ENCODE measurements at places on chromosomes 5 and 9.
A peak's percentile ranks its signal among the peaks of the same experiment; 100 is the strongest.

GRCh38 chr9:7554699-7555098, 244.9 kb downstream of the DMAC1 start:
- DNase-seq = no peak

DNA sequence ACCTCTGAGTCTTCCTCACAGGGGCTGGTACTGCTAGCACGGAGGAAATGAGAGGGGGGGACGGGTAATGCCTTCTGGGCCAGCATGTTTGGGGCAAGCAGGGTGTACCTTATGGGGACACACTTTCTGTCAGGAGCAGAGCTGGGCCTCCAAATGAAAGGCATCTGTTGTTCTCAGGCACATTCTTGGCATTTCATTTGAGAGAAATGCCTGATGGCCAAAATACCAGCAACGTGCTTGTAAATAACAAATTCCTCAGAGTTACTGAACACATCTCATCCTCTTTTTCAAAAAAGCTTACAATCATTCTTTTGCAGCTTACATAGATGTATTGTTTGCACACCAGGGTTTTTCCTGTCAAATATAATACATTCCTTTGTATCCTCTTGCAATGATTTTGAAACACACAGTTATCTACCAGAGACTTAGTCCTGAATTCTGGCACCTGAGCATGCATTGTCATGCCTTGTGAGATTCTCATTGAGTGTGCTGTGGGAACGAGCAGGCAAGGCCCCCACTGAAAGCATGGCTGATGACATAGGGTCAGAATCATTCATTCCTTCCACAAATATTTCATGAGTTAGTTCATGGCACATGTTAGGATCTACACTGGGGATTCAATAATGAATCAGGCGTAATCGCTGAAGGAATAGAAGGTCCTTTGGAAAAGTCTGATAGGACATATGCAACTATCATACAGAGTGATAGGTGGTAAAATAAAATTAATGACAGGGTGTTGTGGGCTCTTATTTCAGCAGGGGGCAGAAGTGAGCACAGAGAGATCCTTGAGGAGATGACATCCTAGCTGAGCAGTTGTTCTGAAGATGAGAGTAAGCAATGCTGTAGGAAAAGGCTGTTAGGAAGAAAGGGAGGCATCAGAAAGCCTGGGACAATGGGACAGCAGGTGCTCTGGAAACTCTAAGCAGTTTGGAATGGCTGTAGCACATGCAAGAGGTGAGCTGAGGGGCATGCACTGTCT, 260.9 kb upstream of the TUT7 start:
- DNase-seq = peak; percentile 39

GRCh38 chr9:13427587-13427986, 148.1 kb upstream of the MPDZ start:
- DNase-seq = peak; percentile 72

- DNase-seq = no peak
Observed at GRCh38 chr5:139082813-139083498, 115.2 kb downstream of the SIL1 start.

GRCh38 chr5:110686270-110686669, 40.2 kb downstream of the TMEM232 start:
- no peak for DNase-seq

DNA sequence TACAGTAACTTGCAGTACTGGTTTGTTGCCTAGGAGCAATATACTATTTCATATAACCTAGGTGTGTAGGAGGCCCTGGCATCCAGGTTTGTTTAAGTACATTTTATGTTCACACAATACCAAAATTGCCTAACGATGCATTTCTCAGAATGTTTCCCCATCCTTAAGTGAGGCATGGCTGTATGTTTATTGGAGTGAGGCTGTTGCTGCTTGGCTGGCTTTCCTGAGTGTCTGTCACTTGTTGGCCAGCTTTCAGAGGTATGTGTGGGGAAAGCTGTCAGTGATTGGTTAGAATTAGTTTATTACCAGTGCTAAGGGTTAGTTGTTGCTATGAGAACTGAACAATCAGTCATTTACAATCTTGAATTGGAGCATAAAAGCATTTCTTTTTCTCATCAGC, 154.1 kb upstream of the CDH12 start:
- no peak for DNase-seq

- no peak for DNase-seq
Observed at GRCh38 chr5:9722601-9723180, 92.5 kb upstream of the TAS2R1 start.

- DNase-seq = no peak
Observed at GRCh38 chr5:141771562-141771961, 89.5 kb upstream of the ARAP3 start.

DNA sequence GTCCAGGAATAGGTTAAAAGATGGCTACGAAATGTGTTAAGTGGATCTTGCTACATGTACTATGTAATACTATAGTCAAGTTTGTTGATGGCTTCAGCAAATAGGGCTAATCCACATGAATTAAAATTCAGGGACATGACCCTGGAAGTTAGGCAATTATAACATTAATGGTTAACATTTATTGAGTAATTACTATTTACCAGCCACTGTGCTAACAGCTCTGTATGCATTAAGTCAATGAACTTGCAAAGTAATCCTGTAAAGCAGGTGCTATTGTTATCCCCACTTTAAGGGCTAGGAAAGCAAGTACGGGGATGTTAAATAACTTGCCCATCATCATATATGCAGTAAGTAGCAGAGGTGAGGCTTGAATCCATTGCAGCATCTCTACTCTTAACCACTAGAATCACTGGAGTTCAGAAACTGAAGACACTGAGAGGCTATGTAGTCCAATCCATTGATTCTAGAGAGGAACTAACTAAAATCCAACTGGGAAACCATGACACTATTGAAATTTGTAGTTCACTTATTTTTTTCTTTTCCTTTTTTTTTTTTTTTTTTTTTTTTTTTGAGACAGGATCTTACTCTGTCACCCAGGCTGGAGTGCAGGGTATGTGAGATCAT, 77.5 kb upstream of the SPINK5 start:
- no peak for DNase-seq

GRCh38 chr9:92627651-92628050, 42.3 kb downstream of the IPPK start:
- DNase-seq = no peak

- no peak for DNase-seq
Observed at GRCh38 chr5:114237766-114238165, 124.1 kb upstream of the KCNN2 start.

DNA sequence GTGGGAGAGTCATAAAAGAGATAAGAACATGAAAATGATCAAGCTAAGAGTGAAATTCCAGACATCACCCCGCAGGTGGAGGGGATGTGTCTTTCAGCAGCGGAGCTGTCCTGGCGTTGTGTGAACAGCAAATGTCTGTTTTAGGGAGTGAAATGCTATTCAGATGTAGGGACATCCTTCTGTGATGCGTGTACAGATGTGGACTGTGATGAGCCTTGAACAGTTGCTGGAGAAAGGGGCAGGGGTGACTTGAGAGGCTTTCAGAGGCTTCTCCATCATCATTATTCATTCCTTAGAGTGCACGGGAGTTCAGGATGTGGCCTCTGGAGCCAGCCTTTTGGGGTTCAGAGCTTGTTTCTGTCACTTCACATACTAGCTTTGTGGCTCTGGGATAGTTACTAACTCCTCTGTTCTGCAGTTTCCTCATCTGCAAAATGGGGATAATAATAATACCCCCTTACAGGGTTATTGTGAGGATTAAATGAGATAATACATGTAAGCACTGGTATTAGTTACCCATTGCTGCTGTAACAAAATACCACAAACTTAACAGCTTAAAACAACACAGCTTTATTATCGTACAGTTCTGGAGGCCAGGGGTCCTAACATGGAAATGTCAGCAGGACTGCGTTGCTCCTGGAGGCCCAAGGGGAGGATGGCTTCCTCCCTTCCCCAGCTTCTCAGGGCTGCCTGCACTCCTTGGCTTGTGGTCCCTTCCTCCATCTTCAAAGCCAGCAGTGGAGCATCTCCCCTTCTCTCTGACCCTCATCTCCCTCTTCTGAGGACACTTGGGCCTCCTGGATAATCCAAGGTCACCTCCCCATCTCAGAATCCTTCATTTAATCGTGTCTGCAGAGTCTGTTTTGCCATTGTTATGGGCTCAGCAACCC, 9.4 kb downstream of the TRAF1 start:
- DNase-seq = no peak

- DNase-seq = peak; percentile 29
Observed at GRCh38 chr9:117411547-117411946, 3.3 kb downstream of the ASTN2 start.

- no peak for DNase-seq
Observed at GRCh38 chr9:133264235-133264764, 10.7 kb downstream of the ABO start.

DNA sequence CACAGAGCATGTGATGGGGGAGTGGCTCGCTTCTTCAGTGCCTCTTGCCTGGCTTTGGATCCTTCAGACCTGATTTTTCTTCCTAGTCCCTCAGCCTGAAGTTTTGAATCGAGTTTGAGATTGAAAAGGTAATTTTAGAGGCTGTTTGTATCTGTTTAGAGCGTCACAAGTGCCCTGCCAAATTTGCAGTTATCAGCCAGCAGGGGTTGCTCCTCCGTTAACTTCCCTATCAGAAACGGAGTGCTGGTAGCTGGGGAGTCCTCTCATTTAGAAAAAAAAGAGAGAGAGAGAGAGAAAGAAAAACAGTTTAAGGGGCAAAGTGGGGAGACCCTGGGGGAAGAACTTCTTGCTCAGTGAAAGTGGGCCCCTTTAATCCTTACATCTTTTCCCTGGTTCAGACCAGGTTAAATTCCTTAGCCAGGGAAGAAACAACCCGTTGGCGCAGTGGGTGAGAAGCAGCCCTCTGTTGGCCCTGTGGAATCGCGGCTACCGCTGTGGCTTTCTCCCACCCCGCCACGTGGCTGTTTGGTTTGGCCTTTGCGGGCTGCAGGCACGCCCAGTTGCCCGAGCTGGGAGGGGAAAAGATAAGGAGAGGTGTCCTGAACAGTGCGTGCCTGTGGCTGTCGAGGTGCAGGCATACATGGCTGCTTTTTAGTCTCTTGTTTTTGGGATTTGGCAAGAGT, 576.7 kb upstream of the ACO1 start:
- DNase-seq = no peak

- DNase-seq = no peak
Observed at GRCh38 chr5:23825196-23825595, 317.8 kb downstream of the PRDM9 start.

GRCh38 chr5:119322312-119322947, 33.4 kb upstream of the TNFAIP8 start:
- no peak for DNase-seq

DNA sequence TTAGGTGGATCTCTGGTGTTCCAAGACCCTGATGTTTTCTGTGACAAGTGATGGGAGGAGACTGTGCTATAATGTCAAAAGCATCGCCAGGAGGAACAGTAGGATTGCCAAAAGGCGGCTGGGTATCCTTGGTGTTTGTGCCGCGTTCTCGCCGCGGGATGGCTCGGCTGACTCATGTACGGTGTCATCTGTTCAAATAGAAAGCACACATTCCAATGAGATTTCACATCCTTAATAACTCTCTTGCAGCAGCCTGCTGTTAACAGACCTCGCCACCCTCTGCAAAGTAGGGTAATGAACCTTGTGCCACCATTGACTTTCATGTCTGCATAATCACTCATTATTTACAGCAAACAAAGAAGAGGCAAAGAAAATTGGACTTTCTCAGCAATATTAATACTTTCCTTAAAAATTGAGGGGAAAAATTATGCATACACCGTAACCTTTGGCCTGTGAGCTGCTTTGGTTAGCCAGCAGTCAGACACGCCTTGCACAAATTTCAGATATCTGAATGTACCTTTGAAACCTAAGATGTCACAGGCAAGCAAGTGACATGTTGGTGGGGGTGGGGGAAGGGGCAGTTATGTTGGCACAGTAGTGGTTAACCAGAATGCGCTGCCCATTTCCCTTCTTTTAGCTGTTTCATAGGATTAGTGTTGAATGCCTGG, 289.4 kb downstream of the EFNA5 start:
- DNase-seq = no peak

- no peak for DNase-seq
Observed at GRCh38 chr5:75753182-75753581, 35.9 kb upstream of the POC5 start.

DNA sequence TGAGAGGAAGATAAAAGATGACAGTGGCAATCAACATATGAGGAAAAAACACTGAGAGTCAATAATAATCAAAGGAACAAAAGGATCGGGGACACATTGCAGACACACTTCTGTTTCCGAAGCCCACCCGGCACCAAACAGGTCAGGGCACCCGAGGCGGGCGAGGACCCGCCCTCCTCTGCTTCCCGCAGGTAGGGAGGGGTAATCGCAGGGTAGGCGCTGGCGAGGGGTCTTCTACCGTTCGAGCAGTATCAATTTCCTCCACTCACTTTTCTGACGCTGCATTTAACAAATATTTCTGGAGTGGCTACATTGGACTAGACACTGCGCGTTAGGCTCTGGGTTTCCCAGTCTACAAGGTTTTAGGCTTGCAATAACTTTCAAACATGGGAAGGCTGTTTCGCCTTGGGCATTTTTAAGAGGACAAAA, 1.3 kb downstream of the TXN start:
- DNase-seq = peak; percentile 43

DNA sequence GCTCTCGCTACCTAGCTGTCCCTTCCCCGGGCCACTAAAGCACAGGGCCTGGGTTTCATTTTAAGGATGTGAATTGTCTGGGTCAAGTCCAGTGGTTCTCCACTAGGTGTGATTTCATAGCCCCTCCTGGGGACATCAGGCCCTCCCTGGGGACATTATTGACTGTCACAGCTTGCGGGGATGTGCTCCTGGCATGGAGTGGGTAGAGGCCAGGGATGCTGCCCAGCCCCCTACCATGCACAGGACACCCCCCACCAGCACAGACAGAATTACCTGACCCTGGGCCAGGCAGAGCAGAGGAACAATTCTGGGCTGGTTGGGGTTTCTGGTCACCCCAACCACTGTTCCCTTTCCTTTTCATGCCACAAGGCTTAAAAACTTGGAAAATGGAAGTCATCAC, 4.1 kb downstream of the FAM78A start:
- DNase-seq = no peak

GRCh38 chr9:35928591-35929452, 19.5 kb downstream of the SPAAR start:
- no peak for DNase-seq

DNA sequence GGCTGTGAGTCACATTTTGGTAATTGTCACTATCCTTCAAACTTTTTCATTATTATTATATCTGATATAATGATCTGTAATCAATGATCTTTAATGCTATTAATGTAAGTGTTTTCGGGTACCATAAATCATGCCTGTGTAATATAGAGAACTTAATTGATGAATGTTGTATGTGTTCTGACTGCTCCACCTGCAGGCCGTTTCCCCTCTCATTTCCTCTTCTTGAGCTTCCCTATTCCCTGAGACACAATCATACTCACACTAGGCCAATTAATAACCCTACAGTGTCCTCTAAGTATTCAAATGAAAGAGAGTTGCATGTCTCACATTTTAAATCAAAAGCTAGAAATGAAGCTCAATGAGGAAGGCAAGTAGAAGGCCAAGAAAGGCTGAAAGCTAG, 420.9 kb upstream of the SGCD start:
- no peak for DNase-seq

- DNase-seq = no peak
Observed at GRCh38 chr9:70749066-70749465, 334.6 kb upstream of the KLF9 start.
